GM18507 (cell line): ENCODE measurements at places on chromosomes 2 and 18.

DNA sequence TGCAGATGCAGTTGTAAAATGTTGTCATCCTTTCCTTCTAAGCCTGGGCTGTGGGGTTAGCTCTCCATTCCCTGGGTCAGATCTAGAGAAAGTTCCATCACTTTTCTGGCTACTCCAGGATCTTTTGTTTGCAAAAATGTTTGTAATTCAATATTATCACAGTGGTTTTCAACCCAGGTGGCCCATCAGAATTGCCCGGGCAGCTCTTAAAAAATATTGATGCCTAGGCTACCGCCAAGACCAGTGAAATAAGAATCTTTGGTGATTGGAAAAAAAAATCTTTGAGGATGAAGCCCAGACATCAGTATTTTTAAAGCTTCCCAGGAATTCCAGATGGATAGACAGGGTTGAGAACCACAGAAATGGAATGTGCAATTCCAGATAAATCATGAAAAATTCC, 232.5 kb upstream of the SPRED2 start:
- no peak for DNase-seq

GRCh38 chr18:24754583-24755253, 294.3 kb downstream of the HRH4 start:
- no peak for DNase-seq

- DNase-seq: no peak
Measured at GRCh38 chr2:128437204-128437565, 118.5 kb upstream of the HS6ST1 start.

DNA sequence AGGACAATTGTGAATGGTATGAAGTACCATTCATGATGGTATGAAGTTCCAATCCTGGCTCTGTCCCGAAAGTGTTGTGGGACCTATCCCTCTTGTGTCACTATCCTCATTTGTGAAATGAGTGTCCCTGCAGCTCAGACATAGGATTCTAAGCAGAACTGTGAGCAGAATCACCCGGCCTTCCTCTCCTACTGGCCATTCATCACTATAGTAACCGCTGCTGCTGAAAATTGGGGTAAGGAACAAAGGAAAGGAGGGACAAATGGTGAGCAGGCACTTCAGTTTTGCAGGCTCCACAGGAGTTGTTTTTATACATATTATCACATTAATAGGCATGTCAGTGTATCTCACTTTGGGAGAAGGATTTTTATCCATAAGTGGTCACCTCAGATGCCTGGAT, 27.4 kb downstream of the SMYD1 start:
- DNase-seq: no peak

DNA sequence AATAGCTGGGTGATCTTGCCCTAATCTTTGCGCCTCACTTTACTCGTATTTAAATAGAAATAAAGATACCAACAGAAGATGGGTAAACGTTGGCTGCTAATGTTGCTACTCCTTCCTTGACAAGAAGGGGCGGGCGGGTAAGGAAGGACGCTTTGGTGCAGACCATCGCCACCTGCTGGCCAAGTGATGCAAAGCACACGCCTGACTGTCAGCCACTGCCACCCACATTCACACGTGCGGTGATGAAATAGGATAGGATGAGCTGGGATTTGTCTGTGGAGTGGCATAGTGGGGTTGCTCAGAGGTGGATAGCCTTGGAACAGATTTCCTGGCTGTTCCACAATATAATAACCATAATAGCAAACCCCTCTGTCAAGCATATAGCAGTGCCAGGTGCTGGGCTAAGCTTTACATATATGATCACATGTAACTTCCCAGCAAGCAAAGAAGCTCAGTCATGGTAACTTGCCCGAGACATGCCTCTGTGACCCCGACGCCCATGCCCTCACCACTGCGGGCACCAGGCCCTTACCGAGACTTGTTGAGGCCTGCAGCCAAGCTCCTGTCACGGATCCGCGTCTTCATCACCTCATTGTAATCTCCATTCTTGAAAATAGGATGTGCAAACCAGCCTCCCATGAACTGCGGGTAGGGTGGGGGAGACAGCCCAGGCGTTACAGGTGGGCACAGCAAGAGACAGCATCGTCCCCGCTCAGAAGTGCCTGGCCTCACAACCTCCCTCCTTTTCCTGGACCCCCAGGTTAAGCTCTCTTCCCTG, 39.3 kb downstream of the LCT start:
- peak; percentile 65 for DNase-seq

- DNase-seq: no peak
Measured at GRCh38 chr18:69948919-69949537, 1.4 kb upstream of the CD226 start.

DNA sequence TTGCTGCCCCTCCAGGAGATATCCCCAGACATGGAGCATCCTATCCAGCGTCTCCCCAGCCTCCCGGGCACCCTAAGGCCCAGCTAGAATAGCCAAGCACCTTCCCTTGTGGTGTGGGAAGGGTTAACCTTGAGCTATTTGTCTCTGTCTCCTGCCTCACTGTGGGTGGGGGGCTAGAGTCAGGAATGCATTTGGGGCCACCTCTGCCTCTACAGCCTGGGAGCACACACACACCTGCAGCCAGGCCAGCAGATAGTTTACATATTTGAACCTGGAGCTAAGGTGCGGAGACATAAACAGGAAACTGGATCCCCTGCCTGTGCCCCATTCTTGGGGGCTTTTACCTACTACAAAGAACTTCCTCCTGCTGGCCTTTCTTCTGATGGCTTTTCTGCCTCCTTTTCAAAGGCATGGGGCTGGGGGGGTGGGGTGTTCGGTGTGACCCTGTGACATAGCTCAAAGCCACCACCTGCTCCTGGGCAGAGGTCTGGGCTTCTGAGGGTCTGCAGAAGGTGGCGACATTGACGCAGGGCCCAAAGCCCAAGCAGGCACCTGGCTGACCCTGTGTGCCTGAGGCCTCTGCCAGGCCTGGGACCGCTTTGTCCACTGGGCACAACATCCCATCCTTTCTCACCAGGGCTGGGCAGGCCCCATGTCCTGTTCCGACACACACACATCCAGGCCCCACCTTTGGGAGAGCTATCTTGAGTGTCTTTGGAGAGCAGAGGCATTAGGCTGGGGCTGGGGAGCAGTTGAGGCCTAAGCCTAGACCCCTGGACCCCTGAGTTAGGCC, 34.2 kb downstream of the EMX1 start:
- no peak for DNase-seq

- DNase-seq: no peak
Measured at GRCh38 chr2:145323512-145323911, 803.6 kb upstream of the ZEB2 start.

GRCh38 chr2:85357736-85358135, 3.2 kb downstream of the ELMOD3 start:
- DNase-seq: no peak

- DNase-seq: no peak
Measured at GRCh38 chr2:101704046-101704466, 6.5 kb downstream of the MAP4K4 start.

- no peak for DNase-seq
Measured at GRCh38 chr2:160666154-160667060, 172.8 kb upstream of the RBMS1 start.

GRCh38 chr2:10500601-10501361, 52.7 kb upstream of the ODC1 start:
- DNase-seq: no peak

- no peak for DNase-seq
Measured at GRCh38 chr2:240650254-240650965, 25.1 kb downstream of the GPR35 start.

- DNase-seq: no peak
Measured at GRCh38 chr18:70457223-70457622, 168.4 kb downstream of the SOCS6 start.

DNA sequence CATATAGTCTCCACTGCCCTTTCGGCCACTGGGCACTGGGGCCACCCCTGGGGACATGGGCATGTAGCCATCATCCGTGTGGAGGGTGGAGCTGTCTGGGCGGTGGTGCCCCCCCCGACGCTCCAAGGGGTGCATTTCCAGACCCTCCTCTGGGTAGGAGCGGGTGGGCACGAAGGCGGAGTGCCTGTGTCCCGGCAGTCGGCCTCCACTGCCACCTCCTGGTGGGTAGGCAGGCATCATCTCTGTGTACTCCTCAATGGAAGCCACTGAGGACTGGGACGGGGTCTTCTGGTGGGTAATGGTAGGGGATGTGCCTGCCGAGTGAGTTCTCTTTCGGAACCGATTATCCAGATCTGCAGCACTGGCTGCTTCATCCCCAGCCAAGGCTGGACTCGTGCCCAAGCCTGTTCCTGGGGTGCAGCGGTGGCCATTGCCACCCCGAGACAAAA, 2.8 kb downstream of the IRS1 start:
- no peak for DNase-seq

GRCh38 chr2:64789466-64790320, 136.0 kb upstream of the SERTAD2 start:
- DNase-seq: no peak

GRCh38 chr2:127614731-127615130, 31.2 kb upstream of the GPR17 start:
- DNase-seq: no peak

DNA sequence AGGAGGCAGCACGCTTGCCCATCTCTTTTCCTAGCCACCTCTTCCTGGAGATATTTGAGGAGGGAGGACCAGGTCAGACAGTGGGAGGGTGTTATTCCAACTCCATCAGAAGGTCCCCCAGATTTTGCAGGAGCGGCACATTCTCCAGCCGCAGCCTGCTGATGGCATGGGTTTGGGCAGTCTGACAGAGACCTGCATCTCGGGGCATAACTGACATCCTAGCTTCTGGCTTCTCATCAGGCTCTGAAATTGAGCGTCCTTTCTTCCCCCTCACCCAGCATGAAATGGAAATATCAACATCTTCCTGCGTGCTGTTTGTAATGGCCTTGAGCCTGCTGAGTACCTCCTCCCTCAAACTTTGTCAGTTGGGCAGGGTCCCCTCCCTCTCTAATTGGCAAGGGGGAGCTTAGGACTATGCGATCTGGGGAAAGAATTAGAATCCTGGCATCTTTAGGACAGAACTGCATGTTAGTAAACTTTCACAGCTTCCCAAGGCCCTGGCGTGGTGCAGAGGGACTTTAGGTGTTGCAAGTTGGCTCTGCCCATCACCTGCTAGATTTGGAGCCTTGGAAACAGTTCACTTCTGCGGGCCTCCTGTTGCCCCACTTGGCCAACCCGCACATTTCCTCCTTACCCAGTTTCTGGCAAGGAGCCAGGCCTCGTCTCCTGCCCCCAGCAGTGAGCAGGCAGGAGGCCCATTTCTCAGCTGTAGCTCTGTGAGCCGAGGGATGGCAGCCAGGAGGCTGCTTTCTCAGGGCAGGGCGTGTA, 2.2 kb downstream of the ITM2C start:
- DNase-seq: no peak

DNA sequence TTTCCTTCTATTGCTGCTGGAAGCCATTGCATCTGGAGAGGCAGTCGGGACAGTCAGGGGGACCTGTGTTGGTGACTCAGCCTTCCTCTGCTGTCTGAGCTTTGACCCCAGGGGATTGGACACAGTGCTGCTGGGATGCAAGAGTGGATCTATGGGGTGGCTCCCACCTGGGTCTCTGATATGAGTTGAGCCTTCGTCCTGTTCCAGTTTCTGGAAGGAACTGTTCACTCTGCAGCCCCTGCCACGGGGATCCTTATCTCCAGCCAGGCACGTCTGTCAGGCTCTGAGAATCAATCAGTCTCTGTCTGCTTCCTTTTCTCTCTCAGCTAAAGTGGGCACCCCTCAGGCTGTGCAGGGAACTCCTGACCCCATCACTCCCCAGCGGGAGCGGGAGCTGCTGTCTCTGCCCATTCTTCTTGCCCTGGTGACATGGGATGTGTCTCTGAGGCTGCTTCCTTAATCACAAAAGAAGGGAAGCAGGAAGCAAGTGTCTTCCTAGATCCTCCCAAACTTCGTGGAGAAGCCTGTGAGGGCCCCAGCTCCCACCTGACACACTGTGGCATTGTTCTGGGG, 51.7 kb downstream of the ARHGAP28 start:
- DNase-seq: no peak

- DNase-seq: no peak
Measured at GRCh38 chr2:117067900-117068299, 746.6 kb upstream of the DDX18 start.

DNA sequence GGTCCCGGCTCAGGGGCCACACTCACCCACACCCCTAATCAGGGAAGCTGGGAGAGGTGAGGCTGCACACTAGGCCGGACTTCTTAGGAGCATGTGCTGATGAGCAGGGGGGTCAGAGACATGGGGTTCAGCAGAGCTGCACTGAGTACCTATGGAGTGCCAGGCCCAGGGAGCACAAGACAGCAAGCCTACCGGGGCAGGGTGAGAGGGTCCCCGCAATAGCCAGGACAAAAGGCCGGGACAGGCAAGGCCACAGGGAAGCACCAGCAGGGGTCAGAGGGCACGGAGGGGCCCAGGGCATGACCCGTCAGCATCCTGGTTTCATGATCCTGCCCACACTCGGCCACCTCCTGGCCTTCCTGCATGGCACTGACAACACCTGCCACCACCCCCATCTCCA, 73.5 kb downstream of the TNS1 start:
- no peak for DNase-seq

DNA sequence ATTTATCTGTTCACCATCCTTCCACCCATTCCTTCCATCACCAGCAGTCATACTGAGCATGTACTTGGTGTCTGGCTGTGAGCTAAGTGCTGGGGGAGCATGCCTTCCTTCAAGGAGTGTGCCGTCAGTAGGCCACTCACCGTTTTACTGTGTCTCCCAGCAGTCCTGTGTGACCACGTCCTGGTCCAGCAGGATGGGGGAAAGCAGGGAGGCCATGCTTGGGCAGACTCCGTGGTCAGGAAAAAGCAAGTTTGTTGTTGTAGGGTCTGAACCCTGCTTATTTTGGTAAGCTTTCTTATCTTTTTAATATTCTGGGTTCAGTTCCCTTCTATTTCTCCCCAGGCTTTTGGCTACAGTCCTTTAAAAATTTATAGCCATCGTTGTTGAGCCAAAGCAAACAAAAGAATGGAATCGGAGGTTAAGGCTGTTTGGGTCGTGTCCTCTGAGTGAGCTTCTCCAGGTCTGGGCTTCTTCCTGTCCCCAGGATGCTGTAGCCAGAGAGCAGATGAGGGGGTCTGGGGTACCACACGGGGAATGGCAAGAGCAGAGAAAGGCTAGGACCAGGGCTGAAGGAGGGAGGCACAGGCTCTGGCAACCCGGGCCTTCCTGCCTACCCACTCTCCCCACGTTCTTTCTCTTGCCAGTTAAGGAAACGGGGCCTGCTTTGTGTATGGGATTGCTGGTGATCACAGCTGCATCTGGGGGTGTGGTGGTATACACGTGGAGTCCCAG, 13.5 kb downstream of the SLC30A3 start:
- no peak for DNase-seq

DNA sequence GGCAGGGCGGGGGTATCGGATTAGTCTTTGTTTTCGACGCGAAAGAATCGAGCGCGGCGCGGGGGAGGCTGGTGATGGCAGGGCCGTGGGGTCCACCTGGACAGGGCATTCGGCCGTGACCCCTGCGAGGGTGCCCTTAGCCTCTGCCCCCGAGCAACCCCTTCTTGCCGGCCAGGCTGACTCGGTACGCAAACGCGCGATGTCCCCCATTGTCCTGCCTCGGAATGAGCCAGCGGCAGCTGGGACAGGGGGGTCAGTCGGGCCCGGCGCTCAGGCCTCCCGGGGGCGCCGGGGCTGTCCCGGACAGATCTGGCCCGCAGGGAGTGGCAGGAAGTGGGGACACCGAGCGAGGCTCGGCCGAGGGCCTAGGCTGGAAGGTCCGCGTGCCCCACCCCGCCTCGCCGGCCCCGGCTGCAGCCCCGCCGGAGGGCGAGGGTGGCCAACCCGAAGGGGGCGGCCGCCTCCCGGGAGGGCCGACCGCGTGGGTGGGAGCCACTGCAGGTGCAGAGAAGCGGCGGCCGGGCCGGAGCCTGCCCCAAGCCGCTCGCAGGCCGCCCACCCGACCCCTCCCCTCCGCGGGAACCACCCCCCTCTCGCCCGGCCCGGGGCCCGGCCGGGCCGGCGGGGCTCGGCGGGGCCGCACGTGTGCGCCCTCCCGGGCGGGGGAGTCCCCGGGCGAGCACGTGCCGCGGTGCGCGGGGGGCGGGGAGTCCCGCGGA, at the start of gene TET3:
TSS of gene TET3 (plus strand) at position 708 of the 719 bp plus-strand sequence. CDS start 1,494 bp downstream, outside the sequence.
- peak; percentile 48 for DNase-seq
